ENCODE measurements at places on chromosomes 7 and 10.

GRCh38 chr10:122822973-122823690, 22.5 kb downstream of the CUZD1 start:
- DNase-seq, result no peak

- no peak for DNase-seq
These were observed 17.7 kb downstream of the SH2D4B start for GRCh38 chr10:80555415-80555814.

DNA sequence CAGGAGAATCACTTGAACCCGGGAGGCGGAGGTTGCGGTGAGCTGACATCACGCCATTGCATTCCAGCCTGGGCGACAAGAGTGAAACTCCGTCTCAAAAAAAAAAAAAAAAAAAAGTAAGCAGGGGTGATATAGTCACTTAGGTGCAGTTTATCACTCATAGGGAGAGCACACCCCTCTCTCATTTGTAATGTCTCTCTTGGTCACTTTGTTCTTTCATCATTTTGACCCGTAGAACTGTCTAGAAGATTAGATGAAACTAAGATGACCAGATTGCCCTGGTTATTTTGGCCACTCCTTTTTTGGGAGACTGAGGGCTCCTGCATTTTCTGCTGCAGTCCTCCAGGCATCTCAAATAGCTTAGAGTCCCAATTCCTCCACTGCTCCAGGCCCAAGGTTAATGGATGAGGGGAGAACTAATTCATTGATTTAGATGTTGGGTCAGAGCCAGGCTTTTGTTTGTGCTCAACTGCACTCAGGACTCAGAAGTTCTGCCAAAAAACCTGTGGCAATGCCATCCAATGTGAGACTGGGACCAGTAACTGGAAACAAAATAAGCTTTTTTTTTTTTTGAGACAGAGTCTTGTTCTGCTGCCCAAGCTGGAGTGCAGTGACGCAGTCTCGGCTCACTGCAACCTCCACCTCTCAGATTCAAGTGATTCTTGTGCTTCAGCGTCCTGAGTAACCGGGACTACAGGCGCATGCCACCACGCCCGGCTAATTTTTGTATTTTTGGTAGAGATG, 50.0 kb upstream of the CAMK1D start:
- no peak for DNase-seq

GRCh38 chr7:8212638-8213037, 49.3 kb downstream of the ICA1 start:
- no peak for DNase-seq

DNA sequence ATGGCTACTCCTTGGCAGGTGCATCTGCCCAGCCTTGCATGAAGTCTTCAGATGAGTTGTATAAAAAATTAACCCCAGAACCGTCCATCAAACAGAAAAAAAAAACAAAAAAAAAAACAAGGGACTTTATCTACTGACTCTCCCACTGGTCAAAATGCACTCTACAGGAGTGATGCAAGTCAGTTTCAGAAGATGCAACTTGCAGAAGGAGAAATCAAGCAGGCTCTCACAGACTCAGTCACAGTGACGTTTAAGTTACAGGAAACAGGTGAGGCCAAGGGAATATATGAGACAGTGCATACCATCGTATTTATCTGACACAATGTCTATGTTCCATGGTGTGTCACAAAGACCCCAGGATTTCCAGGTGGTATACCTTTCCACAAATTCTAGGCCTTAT, 17.5 kb upstream of the PRPS1L1 start:
- DNase-seq, result no peak

- no peak for DNase-seq
These were observed 66.6 kb downstream of the AGMO start for GRCh38 chr7:15495170-15495569.

GRCh38 chr10:91589015-91589657, 43.7 kb downstream of the PPP1R3C start:
- no peak for DNase-seq
